Activated T-cell treated with anti-CD3 and anti-CD28 coated beads, Interleukin-2, amount 50 U/mL, for 72 hours (primary cell): ENCODE measurements at places on chromosomes 16 and 17. TPM values are rescaled to one million over a fixed set of nuclear protein-coding genes. Genes with fewer than 3 reads are reported as not detected.

- no peak for DNase-seq
These were observed 17.8 kb downstream of the USP31 start for GRCh38 chr16:23131436-23131835.

- no peak for DNase-seq
These were observed 24.1 kb upstream of the LHX1 start for GRCh38 chr17:36913132-36913531.

DNA sequence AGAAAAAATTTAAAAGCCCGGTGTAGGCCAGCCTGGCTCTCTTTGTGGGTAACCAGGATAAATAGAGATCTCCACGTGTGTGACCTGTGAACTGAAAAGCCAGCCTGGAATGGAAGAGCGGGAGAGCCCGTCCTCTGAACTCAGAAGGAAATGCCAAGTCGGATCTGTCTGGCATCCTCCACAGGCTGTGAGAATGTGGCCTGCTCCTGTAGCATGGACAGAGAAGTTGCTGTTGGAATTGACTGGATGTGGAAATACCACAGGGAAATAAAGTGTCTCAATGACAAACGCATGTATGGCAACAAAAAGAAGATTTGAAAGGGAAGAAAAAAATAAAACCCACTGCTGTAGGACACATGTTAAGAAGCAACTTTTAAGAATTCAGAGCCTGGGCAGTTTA lies 6.7 kb downstream of the KLHL36 start:
- DNase-seq: no peak

GRCh38 chr16:88634141-88634993 lies 4.0 kb upstream of the IL17C start:
- peak; percentile 80 for DNase-seq

DNA sequence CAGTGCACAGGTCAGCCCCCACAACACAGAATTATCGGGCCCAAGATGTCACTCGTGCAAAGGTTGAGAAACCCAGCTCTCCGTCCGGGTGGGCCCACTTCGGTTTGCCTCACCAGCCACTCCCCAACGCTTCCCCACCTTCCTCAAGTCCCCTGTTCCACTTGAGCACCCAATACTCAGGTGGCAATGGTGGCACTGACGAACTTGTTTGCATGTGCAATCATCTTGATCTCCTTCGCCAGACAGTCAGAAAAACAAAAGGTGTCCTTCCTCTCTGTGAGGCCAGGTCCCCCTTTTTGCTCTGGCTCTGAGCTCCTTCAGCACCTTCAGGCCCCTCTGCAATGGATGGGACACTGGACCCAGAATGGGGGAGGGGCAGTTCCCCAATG lies 3.7 kb downstream of the GGA2 start:
- DNase-seq: no peak

Gene ITGA2B
- total RNA-seq: 2.1 TPM

GRCh38 chr17:39597372-39598046 lies 10.2 kb downstream of the NEUROD2 start:
- no peak for DNase-seq

DNA sequence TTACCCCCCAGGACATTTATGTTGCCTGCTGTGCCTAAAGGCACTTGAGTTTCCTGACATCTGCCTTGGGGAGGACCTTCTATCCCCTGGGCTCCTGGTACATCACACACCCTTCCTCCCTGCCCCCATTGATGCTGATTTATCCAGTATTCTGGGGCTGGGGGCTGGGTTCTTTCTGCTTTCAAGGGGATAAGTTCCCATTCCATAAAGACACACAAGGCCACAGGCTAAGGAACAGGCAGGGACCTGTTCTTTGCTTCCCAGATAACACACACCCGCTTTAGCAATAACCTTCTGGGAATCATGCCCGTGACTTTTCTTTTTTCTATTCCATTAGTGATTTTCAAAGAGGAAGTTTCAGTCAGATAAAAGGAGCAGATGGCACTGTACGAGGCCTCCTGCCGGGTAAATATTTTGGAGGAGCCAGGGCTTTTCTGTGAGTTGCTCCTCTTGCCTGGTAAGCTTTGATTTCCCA lies 30.6 kb downstream of the CHD9 start:
- DNase-seq: no peak

GRCh38 chr16:78655331-78656113 lies 556.1 kb downstream of the WWOX start:
- no peak for DNase-seq

GRCh38 chr17:6305613-6306360 lies 129.1 kb downstream of the AIPL1 start:
- no peak for DNase-seq

- DNase-seq: no peak
These were observed 16.0 kb downstream of the CCL16 start for GRCh38 chr17:35965272-35965671.

GRCh38 chr17:56602292-56603130 lies 9.0 kb downstream of the NOG start:
- no peak for DNase-seq

DNA sequence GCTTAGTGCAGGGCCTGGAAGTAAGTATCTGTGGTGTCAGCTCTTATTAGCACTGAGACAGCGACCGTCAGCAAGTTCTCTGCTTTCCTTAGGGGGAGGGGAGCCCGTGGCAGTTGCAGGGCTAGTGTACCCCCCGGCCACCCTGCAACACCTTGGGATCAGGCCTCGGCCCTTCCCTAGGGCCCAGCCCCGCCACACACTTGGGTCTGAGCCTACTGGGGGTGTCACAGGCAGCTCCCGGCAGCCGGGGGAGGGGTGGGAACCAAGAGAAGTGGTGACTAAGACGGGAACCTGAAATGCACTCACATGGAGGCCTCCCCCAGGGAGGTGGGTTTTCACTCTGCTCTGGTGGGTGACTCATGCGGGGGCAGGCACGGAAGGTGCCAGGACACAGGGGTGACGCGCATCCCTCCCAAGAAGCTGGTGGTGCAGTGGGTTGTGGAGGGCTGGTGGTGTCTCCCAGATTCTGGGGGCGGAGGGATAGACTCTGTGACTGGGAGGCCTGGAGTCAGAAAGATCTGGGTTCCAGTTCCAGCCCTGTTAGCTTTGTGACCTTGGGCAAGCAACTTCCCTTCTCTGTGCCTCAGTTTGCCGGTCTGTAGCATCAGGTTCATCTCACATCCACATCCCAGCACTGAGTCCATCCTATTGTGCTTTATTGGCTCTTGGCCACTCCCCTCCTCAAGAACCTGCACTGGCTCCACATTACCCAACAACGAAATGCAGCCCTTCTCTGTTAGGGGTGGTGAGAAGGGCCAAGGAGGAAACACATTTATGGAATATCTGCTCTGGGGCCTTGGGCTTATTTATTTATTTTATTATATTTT lies 44.5 kb downstream of the LAT start:
- peak; percentile 93 for DNase-seq

DNA sequence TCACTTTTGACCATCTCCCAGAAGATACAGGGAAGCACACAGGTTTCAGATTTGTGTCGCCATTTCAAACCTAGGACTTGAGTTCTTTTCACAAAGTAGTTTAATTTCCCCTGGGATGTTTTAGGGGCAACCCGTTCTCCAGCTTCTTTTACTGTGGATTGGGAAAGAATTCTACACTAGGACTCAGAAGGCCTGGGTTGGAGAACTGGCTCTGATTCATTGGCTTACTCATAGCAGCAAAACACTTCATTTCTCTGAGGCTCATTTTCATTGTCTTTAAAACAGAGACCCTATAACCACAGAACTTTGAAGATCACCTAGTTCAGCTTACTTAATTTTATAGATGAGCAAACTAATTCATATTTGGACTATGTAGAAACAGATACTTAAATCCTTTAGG lies 175.9 kb upstream of the SALL1 start:
- DNase-seq: no peak
